ENCODE measurements at places on chromosomes 5 and 9. TPM values are rescaled to one million over a fixed set of nuclear protein-coding genes. Genes with fewer than 3 reads are reported as not detected.

DNA sequence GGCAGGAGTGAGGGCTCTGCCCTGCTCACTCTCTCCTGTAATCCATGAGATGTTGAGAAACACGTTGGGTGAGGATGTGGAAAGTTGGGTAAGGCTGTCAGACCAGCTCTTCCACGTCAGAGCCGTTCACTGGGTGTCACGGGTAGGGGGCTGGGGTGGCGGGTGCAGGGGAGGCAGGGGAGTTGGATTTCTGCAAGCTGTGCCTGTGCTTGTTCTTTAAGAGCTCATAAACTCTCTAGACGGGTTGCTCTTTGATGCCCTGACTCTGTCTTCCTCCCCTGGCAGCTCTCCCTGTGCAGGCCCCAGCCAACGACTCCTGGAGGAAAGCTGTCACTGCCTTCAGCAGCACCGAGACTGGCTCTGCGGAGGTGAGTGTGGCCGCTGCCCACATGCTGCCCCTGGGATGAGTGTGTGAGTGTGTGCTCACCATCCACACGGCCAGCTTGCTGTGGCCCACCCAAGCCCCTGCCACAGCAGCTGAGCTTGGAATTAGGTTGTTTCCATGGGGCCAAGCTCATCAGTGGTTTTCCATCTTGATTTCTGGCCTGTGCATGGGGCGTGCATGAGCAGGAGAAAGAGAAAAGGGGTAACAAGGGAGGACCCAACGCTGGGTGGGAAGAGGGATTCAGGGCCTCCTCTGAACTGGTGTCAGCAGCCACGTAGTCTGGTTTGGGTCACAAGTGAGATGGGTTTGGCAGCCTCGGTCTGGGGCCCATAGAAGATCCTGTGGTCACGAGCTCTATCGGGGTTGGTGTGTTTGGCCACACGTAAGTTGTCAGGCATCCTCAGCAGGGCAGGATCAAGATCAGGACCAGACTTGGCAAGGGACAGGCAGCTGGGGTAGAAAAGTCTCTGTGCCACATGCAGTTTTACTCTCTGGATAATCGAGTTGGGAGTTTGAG, 21.0 kb upstream of the POMT1 start:
- DNase-seq, result no peak

DNA sequence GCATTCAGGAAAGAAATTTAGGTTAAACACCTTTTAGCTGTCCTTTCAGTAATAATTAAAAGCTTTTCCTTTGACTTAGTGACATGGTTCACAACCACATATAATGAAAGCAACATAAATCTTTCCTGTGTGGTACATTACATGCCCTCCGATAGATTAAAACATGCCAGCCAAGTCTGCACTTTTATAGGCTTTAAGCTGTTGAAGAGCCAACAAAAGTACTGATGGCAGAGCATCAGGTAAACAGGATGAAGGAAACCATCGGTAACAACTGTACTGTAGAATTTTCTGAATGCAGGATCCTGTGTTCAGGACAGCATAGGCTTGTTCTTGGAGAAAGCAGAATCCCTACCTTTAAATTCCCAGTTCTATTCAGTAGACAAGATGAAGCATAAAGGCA, 226.6 kb downstream of the MLLT3 start:
- DNase-seq, result no peak

DNA sequence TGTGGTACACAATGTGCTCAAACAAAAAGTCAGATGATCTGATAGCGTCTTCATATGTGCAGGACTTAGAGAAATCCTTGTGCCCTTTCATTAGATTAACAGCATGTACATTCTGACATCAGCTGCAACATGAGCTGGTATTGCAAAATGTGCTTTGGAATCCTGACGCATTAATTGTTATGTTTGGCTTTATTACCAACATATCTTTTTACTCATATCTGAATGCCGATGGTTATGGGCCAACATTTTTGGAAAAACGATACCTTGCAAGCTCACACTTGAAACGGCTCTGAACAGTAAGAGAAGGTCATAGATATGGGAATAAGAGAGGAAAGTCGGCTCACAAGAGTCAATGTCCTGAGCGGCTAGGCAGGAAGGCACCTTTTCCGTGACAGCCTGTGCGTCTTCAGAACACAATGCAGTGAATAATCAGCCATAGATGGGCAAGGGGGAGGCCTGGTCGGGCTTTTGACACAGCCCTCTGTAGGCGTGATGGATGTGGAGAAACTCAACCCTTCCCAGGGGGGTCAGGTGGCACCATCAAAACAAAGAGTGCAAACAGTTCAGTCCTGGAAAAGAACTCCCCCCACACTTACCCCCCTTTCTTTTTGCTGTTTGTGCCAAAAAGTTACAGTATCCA, 36.4 kb upstream of the GAS1 start:
- no peak for DNase-seq

DNA sequence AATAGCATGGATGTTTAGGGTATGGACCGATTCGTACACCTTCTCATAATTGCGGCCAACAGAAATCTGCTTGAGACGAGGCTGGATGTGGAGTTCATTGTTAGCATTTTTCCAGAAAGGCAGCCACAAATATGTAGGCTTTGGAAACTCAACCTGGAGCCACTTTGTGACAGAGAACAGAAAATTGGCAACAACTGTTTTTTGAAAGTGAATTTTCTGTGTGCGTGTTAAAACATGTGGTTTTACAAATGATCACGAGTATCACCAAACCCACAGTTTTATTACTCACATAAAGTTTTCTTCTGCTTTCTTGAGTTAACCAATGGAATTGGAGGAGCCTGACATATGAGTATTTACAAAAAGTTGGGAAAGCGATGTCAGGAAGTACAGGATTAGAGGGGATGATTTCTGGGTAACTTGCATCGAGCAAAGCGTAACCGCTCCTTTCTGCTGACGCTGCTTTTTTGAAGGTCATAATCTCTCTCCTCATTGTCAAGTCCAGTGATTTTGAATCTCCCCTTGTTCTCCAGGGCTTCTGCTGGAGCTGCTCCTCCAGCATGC, 138.5 kb upstream of the TAF11L2 start:
- no peak for DNase-seq

- no peak for DNase-seq
Observed at GRCh38 chr5:6578676-6579343, 54.0 kb downstream of the NSUN2 start.

DNA sequence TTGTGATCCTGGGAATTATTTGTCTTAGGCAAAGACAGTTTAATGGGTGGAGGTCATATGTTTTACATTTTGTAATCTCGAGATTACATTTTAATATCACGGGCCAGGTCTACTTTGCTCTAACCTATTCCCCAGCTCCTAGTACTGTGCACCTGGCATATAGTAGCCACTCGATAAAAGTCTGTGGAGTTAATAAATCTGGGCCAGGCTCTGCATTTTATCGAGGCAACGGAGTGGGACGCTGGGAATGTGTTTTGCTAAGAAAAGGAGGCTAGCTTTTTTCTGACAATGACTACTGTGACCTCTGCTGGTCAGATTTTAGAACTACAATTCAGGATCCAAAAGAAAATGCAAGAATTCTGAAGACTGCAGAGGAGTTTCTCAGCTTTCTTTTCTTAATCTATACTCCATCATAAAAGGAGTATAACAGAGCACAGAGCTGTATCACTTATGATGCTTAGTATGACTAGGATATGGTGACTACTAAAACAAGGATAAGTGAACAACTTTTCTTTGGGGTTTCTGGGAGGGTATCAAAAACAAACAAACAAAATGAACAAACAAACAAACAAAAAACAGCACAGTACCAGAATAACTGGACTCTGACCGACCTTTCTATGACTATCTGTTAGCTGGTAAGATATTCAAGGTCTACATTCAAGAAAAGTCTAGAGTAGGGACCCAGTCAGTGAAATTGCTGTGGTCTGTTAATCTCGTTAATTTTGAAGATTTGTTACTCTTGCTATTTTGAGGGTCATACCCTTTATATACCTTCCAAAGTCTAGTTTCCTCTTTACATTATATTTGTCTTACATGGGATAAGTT, 46.1 kb upstream of the CER1 start:
- no peak for DNase-seq

DNA sequence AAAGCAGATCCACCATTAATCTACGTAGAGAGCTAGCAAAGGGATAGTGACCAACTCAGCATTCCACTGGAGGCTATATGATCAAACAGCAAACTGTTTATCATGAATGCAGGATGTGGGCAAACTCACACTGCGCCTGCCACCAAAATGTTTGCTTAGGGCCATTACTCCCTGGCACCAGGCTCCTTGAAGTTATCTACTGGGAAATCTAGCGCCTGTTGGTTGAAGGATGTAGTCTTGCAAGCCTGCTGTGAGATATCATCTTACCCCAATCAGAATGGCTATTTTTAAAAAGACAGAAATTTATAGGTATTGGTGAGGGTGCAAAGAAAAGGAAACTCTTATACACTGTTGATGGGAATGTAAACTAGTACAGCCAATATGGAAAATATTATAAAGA, 332.5 kb upstream of the RPS23 start:
- no peak for DNase-seq

GRCh38 chr5:163941079-163941478, 435.7 kb downstream of the MAT2B start:
- DNase-seq, result no peak

- DNase-seq, result no peak
Observed at GRCh38 chr5:103891151-103891550, 328.6 kb upstream of the NUDT12 start.

PCDHA6 gene
- total RNA-seq, result 24.8 TPM

NPR2 gene
- 11.2 TPM for total RNA-seq

TAF11L5 gene
- not detected for total RNA-seq

PCA3 gene
- total RNA-seq, result 0.16 TPM

WWC1 gene
- 116 TPM for total RNA-seq
